Fibroblast of gingiva (primary cell): ENCODE measurements at places on chromosomes 3 and 15.
A peak's percentile ranks its signal among the peaks of the same experiment; 100 is the strongest.

DNA sequence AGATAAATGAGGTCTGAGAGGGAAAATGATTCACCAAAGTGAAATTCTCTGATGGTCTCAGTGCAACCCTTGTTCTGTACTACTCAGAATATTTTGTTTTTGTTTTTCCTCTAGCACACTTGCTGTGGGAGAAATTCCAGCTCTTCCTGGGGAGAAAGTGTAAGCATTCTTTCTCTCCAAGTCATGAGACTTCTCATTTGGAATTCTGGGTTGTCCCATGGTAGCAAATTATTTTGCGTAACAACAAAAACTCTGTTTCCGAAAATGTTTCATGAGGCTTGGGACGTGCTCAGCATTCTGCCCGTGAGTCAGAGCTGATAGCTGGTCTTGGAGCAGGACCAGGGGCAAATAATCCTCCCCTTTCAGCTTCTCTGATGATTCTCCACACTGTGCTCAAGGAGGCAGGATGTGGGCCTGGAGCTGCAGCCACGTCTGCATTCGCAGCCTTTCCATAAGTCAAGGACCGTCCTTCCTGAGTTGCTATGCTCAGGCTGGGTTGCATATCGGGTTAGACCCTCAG lies 70.3 kb downstream of the SENP2 start:
- peak; percentile 98 for DNase-seq

DNA sequence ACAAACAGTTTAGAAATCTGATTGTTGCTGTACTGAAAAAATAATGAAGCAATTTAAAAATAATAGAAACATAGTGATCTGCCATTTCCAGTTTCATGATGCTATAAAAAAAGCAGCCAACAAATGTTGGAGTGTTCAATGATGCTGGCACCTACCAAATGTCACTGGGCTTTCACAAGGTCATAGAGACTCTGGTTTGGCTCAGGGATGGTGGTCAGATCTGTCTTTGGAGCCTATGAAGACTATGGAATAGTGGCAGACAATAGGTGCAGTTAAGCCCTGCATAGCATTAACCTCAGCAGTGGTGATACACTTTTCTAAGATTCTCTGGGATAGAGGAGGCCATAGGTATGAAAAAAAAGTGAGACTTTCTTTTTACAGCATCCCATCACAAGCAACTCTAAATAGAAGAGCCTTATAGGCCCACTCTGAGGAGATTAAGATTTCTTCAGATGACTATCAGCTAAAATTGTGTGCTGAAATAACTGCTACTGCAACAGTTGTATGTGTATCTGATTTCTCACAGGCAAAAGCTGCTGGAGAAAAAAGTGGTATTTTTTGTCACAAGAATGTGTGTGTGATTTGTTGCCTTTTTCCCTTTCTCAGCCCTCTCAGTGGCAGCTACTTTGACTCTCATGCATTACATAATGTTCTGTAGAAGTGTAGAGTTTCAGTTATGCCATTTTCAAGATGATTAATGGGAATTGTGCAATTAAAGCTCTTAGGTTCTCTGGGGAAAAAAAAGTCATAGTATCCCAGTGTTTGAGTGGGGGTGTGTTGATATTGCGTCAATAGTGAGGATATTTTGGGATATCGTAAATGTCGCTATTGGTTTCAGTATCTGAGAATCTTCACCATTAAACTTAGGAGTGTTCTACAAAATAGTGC lies 137.4 kb downstream of the MBNL1 start:
- peak; percentile 94 for DNase-seq

DNA sequence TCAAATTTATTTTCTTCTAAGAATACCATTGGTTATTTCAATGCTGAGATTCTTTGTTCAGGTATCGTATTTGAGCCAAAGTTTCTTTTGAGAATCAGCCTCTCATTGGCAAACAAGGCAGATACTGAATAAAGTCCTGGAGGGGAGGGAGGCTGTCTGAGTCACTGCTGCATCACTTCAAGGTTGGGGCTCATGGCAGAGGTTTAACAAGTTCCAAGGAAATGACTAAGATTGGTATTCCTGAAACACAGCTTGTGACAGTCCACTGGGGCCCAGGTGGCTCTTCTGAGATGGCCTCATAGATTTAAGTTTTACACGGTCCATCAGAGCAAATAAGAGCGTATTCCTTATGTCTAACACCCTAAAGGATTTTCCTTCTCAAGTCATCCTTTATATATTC lies 213.8 kb upstream of the STAC start:
- no peak for DNase-seq

- no peak for DNase-seq
These were observed 28.7 kb downstream of the ATP1B3 start for GRCh38 chr3:141905129-141905528.

- DNase-seq = no peak
These were observed 36.1 kb upstream of the XIRP1 start for GRCh38 chr3:39228496-39228895.

DNA sequence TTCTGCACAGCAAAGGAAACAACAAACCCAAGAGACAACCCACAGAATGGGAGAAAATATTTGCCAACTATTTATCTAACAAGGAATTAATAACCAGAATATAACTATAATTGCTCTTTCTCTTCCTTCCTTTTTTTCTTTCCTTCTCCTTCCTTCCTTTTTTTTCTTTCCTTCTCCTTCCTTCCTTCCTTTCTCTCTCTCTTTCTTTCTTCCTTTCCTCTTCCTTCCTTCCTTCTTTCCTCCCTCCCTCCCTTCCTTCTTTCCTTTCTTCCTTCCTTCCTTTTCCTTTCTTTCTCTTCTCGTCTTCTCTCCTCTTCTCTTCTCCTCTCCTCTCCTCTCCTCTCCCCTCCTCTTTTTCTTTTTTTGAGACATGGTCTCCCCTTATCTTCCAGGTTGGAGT lies 345.4 kb upstream of the ARRDC4 start:
- no peak for DNase-seq

- peak; percentile 91 for DNase-seq
These were observed 86.4 kb downstream of the TIGIT start for GRCh38 chr3:114380233-114380651.

DNA sequence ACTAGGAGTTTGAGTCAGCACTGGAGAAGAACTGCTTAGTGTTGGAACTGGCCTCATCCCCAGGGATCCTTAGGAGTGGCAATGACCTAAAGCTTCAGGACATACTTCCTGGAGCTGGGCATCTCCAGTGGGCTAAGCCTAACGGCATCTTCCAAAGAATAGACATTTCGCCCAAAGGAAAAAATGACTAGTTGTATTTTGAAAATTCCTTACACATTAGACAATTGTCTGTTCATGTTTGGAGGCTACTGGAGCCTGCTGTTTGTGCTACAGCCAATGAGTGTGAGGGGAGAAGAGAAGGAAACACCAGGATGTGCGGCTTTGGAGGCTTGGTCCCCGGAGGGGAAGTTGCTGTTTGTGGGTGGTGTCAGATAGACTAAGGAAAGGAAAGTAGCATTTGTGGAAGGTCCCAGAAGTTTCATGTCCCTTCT lies 77.6 kb downstream of the POLR2M start:
- DNase-seq = peak; percentile 79

DNA sequence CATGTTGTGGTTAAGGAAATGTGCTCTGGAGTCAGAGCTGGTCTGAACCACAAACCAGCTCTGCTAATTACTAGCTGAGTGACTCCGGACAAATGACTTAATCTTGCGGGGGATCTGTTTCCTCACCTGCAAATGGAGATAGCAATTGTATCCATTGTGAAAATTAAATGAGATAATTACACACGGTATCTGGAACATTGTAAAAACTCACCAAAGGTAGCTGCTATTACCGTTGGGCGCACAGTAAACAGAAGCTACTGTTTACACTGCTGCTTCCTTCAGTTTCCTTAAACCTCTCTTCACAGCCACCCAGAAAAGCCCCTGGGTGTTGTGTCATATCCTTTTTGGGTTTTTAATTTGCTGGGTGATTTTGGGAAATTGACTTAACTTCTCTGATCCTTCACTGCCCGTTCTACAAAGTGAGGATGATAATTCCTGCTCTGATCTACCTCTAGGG lies 107.8 kb downstream of the MEGF11 start:
- no peak for DNase-seq

GRCh38 chr15:43251871-43252250 lies 14.9 kb downstream of the TGM5 start:
- no peak for DNase-seq

DNA sequence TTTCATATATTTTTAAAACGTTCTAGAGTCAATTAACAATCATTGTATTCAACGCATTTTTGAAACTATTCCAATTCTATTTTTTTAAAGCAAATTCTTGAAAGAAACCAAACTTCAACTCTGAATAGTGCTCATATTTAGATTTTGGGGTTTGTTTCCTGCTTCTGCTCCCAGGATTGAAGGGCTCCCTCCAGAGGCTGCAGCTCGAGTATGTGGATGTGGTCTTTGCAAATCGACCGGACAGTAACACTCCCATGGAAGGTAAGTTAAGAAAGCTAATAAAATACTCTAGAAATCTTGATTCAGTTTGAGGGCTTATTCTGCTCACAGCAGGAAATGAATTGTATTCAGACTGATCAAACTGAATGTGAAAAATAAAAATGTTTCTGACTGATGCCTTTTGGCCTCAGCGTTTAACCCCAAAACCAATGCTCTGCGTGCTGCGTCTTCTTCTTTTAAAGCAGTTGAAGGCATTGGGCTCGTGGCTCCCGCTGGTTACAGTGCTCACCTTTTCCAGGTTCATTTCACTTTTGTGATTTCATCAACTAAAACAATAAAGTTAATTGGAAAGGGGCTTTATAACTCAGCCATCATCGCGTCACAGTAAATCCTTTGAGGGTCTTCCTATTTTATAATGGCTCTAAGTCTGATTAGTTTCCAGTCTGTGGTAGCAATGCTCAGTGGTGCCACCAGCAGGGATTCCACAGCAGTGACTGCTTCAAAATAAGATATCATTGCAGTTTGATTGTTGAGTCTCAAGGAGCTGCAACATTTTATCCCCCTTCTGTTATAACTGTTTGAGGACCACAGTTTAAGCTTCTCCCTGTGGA lies 80.1 kb downstream of the SSR3 start:
- DNase-seq = no peak

- no peak for DNase-seq
These were observed 22.0 kb downstream of the CXCR6 start for GRCh38 chr3:45965253-45965652.

DNA sequence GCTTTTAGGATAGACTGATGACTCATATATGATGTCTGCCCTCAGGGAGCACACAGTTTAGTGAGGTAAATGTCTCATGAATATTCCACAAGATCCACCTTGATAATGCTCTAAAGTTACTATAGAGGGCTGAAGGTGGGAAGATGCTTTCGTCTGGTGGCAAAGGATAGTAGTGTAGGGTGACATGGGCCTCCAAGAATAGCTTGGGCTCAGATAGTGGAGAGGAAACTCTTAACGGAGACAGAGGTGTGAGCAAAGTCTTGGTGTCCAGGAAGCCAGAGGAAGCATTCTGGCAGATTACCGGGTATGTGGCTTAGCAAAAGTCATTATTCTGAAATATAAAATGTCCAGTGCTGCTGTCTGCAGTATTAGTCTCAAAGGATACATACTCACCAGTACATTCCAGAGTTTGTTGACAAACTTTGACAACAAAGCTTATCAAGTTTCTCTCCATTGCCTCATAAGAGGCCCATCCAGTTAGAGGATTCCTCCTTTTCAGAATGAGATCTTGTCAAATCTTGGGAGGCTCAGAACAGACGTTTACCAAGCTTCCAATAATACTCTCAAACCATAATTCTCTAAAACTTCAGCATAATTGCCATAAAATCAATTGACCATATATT lies 316.7 kb downstream of the LPP start:
- no peak for DNase-seq

DNA sequence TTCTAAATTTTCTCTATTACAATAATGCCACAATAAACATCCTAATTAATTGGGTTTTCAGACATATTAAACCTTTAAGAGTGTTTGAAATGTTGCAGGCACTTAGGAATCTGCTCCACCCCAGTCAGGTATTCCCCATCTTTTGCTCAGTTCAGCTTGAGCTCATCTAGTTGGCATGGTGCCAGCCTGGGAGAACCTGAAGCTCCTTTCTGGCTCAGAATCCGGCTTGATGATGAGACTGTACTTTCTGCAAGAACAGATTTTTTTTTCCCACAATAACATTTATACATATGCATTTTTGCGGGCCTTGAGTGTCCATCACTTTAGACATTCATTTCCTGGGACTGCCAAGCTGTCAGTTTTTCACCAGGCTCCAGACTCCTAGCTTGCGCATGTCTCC lies 7.7 kb upstream of the OXSR1 start:
- DNase-seq = no peak

- DNase-seq = no peak
These were observed 292.9 kb upstream of the ATP10A start for GRCh38 chr15:26156051-26156450.

DNA sequence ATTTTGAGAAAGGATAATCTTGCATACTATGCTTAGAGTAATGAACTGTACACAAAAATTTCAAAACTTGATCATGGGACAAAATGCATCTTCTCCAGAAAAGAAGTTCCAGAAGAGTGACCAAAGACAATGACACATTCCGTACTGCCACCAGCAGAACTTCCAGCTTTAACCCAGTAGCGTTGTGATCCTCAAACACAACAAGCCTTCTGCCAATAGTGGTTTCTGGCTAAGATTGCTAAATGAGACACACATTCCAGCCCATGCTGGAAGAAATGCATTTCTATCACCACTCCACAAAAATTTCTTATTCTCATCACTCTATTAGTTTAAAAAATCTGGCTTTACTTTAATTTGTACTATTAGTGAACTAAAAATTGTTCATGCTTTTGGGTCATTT lies 334.9 kb downstream of the TBC1D5 start:
- peak; percentile 2 for DNase-seq

GRCh38 chr3:67389176-67389575 lies 265.2 kb downstream of the SUCLG2 start:
- no peak for DNase-seq

DNA sequence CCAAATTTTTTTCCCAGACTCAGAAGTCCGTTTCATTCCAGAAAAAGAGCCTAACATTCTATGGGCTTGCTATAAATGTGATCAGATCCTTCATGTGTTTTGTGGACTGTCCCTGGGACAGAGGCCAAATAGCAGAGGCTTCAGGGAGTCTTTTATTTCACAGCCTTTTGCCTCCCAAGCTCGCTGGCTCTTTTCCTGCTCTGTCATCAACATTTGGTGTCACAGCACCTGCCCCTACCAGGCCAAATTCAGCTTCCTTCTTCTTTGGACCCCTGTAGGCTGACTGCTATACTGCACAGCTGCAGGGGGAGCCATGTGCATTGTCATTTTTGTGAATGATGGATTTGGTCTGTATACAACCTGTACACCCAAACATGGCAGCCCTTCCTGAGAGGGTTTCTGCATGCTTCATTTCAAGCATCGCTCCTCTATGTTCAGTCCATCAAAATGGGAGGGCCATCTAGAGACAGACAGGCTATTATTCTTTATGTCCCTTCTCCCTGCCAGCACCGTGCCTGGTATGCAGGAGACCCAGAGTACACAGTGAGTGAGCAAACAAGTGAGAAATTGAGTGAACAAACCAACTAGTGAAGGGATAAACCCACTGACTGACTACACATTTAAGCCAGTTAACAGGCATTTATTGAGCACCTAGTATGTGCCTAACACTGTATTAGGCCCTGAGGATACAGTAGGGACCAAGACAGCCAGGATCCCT lies 17.9 kb upstream of the RPP14 start:
- no peak for DNase-seq
